ENCODE measurements at places on chromosomes 2 and 18.

DNA sequence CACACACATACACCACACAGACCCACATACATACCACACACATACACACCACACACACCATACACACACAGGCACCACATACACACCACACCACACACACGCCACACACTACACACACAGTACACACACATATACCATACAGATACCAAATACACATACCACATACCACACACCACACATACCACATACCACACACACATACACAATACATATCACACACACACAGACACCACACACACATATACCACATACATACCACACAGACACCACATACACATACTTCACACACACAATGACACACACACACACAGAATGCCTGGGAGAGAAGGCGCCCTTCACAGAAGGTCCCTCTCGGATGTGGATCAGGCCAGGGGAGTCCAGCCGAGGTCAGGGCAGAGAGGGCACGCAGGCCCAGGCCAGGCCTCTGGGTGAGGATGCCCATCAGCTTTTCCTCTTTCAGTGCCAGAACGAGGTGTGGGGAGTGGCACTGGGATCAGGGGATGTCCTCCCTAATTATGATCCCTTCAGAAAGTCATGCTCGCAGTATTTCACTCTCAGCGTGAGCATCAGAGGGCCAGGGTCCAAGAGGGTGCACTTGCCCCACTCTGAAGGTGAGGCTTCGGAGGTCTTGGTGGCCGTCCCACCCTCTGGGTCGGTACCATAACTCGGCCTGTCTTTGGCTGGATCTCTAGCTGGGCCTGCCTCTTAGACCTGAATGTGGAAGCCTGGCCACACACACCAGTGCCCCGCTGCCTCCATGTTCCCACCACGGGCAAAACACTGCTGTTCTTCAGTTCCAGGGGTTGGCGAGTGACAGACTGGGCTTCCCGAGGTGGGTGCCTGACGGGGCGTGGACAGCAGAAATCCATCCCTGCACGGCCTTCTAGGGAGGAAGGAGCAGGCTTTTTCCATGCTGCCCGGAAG, 70.6 kb upstream of the ODC1 start:
- DNase-seq: no peak

- DNase-seq: no peak
Observed at GRCh38 chr18:47654988-47655387, 275.5 kb downstream of the SMAD2 start.

GRCh38 chr2:187569571-187569970, 15.3 kb upstream of the TFPI start:
- DNase-seq: no peak

DNA sequence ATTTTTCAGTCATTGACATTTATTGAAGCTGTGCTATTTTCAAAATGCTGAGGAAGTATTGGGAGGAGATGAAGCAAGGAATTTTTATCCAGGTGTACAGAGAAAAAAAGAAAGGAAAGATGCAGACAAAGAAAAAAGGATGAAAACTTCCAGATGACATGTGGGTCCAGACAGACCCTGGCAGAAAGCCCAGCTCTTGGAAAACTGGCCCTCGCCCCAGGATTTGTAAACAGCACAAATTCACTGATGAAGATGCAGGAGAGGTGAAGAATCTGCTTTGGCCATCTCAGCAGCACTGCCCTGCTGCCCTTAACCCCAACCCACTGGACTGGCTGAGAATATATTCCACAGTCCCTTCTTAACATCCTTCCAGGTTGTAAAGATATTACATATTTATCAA, 12.5 kb downstream of the TACR1 start:
- peak; percentile 15 for DNase-seq

- no peak for DNase-seq
Observed at GRCh38 chr2:726169-726568, 49.0 kb upstream of the TMEM18 start.

DNA sequence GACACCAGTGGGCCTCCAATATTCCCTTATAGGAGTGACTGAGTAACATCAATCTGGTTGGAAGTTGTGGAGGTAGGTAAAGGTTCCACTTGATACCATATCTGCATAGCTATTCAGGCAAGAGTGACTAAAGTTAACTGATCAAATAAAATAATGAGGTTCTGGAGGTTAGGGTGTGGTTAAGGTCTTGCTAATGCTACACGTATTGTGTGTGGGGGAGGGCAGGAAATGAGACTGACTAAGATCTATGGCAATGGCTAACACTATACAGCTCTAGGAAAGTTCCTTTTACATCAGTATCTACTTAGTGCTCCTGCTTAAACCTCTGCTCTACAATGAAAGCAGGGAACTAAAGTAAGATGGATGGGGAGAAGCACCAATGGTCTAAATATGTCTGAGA, 149.1 kb upstream of the MGAT5 start:
- no peak for DNase-seq

DNA sequence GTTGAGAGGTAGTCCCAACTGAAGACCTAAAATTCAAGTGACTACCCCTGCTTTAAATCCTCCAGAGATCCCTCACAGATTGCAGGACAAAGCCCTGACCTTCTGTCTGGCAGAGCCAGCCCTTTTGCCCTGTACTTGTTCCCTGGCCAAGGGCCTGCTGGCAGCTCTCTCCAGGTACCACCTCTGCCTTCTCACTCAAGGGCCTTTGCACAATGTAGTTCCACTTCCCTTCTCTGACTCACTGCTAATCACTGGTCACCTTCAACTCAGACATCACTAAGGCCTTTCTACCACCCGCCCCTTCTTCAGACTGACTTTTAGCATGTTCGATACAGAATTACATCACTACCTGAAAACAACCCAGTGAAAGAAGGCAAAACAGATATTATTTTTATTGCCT, 411.0 kb downstream of the TMEM182 start:
- DNase-seq: no peak

- DNase-seq: no peak
Observed at GRCh38 chr2:96756788-96757476, 3.8 kb upstream of the CNNM4 start.

GRCh38 chr2:31401580-31401979, 13.0 kb downstream of the XDH start:
- peak; percentile 95 for DNase-seq

- DNase-seq: peak; percentile 4
Observed at GRCh38 chr2:210663631-210664089, 107.3 kb downstream of the CPS1 start.

GRCh38 chr2:163768881-163769695, 33.3 kb upstream of the FIGN start:
- no peak for DNase-seq

- peak; percentile 77 for DNase-seq
Observed at GRCh38 chr2:152611458-152612231, 105.6 kb downstream of the PRPF40A start.

DNA sequence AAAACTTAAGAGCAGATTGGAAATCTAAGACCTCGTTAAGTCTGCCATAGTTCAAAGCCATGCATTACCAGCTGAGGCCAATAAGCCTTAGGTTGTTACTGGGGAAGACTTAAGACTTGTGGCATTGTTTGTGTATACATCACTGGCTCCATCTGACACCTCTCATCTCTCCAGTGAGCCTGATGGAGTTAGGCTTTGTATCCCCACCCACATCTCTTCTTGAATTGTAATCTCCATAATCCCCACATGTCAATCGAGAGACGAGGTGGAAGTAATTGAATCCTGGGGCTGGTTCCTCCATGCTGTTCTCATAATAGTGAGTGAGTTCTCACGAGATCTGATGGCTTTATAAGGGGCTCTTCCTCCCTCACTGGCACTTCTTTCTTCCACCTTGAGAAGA, 404.6 kb downstream of the ARHGAP15 start:
- DNase-seq: no peak

DNA sequence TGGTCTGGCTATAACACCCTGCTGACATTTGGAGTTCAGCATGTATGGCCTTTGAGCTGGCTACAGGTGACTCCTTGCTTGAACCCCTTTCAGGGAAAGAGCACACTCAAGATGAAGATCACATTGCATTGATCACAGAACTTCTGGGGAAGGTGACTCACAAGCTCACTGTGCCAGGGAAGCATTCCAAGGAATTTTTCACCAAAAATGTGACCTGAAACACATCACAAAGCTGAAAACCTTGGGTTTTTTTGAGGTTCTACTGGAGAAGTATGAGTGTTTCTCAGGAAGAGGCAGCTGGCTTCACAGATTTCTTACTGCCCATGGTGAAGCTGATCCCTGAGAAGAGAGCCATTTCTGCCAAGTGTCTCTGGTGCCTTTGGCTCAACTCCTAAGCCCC, 879.0 kb downstream of the CBLN2 start:
- DNase-seq: no peak

DNA sequence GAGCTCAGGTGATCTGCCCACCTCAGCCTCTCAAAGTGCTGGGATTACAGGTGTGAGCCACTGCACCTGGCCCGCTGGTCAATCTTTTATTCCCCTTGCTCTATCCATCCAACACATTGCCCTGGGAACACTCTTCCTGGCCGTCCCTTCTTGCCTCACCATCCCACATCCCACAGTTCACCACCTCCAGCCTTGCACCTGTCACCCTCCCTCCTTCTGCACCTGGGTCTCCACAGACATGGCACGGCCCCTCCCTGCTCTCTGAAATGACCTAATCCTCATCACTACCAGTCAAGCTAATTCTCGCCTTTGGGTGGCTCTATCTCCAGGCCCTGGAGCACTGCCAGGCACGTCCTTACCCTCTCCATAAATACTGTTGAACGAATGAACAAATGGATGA, 116.9 kb upstream of the TEX51 start:
- DNase-seq: no peak

- DNase-seq: no peak
Observed at GRCh38 chr18:23884681-23885375, 129.7 kb upstream of the TTC39C start.

GRCh38 chr2:43041173-43041591, 185.2 kb downstream of the ZFP36L2 start:
- no peak for DNase-seq

DNA sequence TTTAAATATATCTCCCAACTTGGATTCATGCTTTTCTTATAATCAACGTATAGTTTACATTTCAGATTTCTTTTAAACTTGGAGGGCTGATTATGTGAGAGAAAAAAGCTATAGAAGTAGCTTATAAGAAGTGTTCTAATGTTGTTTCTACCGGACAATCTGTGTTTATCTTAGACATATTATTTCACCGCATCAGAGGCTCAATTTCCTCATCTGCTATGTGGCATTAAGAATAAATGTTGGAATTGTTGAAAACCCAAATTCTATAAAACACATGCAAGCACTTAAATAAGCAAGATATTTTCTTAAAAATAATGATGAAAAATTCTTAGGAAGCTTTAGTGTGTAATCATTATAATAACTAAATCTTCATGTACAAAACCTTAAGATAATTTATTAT, 407.9 kb downstream of the HRH4 start:
- no peak for DNase-seq

DNA sequence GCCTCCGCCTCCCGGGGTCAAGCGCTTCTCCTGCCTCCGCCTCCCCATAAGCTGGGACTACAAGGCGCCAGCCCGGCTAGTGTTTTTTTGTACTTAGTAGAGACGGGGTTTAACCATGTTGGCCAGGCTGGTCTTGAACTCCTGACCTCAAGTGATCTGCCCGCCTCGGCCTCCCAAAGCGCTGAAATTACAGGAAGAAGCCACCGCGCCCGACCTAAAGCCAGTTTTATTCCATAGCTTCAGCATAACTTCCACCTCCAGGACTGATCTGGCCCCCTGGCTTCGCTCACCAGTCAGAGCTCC, 783 bp upstream of the TXNL4A start:
- no peak for DNase-seq

DNA sequence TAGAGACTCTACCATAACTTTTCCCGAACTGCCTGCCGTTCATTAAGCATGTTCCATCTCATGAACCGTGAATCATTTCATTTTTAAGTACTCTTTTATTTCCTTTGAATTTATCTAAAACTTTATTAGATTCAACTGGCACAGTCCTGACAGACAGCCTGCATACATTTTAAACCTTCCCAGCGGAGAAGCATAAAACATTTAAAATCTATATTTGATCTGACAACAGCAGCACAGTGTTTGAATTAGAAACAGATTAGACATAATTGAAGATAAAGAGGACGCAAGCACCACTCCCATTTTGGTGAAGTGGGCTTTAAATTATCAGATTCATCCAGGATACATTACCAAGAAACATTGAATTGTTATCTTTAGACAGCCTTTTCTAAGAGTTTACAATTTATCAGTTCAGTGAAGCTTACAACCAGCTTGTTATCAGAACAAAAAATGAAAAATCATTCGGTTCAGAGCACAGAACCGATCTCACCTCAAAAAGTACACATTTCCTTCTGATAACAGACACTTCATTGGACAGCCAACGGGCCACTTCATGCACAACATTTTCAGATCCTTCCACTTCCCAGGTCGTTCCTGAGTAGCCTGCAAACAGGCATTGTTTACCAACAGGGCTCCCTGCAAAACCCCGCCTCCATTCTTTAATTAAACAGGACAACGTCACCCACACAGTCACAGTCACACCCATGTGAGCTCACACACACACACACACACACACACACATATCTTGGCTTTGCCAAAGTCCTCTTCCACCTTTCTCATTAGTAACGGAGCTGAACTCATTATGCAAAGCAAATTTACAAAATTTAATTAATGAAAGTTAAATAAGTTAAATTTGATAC, 171.2 kb downstream of the SP3 start:
- no peak for DNase-seq

DNA sequence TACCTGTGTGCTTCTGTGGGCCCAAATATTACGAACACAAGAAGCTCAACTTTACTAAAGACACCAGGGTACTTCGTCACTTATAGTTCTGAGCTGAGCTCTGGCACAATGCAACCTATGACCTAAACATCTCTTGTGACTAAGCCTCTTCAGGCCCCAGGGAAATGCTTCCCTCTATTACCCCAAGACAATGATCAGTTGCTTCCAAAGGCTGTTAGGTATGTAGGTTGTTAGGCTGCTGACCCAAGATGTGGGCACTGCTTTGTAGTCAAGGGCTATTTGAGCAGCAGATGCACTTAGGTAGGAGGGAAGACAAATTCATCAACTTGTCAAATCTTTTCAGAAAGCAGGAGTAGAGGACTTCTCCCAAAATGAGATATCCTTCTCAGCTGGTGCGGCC, 640.1 kb downstream of the EPHA4 start:
- no peak for DNase-seq

- peak; percentile 54 for DNase-seq
Observed at GRCh38 chr2:188292348-188293239, 920 bp downstream of the GULP1 start.

GRCh38 chr2:127388423-127389164, 819 bp upstream of the MAP3K2 start:
- no peak for DNase-seq
